ENCODE measurements at places on chromosomes 11 and 22.

- no peak for DNase-seq
Observed at GRCh38 chr11:82747471-82747870, 13.8 kb upstream of the FAM181B start.

DNA sequence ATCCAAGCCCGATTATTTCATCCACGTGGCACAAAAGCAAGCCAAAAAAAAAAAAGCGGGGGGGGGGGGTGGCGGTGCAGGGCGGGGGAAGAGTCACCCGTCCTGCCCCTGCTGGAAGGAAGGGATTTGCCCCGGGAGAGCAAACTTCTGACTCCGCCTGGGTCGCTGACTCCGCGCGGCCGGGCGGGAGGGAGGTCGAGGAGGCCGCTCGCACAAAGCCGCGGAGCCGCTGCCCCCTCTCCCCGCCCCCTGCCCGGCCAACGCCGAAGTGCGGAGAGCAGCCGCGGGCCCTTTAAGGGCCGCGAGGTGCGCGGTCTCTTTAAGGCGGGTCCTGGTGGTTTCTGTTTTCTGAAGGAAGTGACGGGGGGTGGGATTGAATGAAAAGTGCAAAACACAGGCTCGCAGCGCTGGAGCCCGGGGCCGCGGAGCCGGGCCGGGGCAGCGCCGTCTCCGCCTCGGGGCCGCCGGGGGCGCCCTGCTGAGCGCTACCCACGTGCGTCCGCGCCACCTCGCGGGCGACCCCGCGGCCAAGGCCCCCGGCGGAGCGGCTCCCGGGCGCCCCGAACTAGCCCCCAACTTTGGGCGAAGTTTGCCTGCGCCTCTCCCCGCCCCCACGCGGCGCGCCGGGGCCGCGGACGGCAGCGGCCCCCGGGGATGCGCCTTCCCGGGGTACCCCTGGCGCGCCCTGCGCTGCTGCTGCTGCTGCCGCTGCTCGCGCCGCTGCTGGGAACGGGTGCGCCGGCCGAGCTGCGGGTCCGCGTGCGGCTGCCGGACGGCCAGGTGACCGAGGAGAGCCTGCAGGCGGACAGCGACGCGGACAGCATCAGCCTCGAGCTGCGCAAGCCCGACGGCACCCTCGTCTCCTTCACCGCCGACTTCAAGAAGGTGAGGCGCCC is at the start of gene OAF:
Gene OAF (plus strand): TSS at position 407 of the 896 bp plus-strand sequence. CDS start 248 bp downstream, at position 655.
- peak; percentile 71 for DNase-seq

DNA sequence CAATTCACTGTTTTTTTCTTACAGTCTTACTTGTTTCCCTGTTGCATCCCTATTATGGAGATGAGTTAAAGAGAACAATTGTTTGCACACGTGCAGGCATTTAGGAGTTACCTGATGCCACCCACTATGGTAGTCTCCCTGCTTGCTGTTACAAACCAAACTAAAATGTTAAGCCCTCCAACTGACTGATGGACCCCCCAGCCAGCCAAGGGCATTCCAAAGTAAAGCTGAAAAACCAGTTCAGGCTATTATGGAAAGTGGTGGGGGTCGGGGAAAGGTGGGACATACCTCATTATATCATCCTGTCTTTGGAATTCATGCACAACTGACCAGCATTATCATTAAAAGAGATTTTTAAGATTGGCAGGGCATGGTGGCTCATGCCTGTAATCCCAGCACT is 47.0 kb upstream of the GNAZ start:
- no peak for DNase-seq

GRCh38 chr11:108875134-108875533 is 210.3 kb downstream of the DDX10 start:
- no peak for DNase-seq

GRCh38 chr11:46090375-46090774 is 30.9 kb downstream of the PHF21A start:
- no peak for DNase-seq

GRCh38 chr22:28574159-28574788 is 105.4 kb downstream of the TTC28 start:
- DNase-seq, result no peak

GRCh38 chr11:25183411-25183810 is 686.6 kb downstream of the LUZP2 start:
- no peak for DNase-seq

DNA sequence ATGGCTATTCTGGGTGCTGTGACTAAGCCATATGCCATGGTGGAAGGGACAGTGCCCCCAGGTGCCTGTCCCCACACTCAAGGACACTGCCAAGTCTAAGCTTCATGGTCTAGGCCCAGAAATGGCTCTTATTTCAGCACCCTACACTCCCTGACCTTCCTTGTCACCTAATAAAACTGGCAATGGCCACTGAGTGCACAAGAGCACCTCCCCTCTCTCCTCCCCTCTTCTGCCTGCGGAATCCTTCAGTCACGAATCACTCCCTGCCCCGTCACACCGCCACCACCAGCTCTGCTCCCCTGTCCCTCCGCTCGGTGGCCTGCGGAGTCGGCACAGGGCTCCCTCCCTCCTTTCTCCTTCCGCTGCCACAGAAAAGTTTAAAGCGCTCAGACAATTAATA is 19.0 kb upstream of the LMO1 start:
- DNase-seq, result no peak

DNA sequence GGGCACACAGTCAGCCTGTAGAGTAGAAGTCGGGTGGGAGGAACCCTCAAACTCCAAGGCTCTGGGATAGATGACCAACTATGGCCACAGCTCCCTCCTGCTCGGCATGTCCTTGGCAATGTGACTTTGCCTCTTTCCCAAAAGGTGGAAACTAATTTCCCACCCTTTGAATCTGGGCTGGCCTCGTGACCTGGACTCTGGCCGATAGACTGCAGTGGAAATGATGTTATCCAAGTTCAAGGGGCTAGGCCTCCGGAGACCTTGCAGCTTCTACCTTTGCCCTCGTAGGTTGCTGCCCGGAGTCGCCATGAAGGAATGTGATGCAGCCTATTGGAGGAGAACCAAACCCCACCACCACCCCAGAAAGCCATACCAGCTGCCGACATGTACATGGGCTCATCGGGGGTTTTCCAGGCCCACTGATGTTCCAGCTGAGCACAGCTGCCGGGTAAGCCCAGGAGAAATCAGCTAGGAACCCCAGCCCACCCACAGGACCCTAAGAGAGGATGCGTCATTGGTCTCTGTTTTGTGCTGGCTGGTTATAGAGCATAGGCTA is 30.4 kb downstream of the KCNJ4 start:
- DNase-seq, result no peak

DNA sequence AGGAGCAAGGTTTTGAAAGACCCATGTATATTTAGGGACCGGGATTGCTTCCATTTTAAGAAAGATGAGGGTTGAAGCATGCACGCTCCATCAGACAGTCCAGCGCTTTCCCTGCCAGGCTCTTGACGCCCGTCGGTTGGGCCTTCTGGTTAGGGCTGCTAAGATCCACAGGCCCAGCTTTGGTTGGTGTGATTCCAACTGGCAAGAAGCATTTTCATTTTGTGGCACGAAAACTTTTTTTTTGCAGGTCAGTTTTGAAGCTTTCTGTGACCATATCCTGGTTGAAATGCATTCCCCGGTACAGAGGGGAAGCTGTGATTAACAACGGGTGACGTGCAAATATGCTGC is 34.3 kb upstream of the MPPED1 start:
- no peak for DNase-seq

- no peak for DNase-seq
Observed at GRCh38 chr11:106959800-106960199, 58.5 kb downstream of the GUCY1A2 start.

- DNase-seq, result no peak
Observed at GRCh38 chr11:67639438-67639859, at the start of gene TBX10. TBX10 (minus strand) TSS chr11:67639763; CDS start chr11:67639472, 291 bp downstream.

- DNase-seq, result no peak
Observed at GRCh38 chr11:111808063-111808588, 41.9 kb upstream of the PPP2R1B start.

DNA sequence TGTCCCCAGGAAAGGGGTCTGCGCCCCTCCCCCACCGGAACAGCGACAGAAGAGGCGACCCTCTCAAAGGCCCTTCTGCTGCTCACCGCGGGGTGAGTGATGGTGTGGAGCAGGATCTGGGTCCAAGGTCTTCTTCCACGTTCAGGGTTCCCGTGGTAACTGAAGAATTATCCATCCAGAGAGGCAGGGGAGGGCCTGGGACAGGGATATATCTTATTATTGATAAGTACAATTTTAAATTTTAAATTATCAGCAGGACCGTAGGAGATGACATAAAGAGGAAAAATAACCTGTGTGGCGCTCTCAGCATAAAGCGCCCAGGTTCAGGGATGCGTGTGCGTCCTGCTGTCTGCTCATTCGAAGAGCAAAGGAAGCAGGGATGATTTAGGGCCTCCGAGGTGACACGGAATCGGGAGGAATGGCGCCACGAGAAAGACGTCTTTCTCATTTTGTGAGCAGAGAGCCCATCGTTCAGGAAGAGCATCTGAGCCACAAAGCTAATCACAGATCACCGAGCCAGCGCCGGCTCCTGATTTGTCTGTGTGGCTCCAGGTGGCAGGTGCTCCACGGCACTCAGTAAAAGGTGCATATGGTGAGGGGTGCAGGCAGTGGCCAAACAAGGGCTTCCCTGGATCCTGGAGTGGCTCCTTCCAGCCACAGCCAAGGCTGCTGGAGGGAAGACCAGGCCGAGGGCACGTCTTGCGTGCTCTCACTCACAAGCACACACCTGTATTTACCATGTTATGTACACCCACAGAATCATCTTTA is 19.3 kb downstream of the KRTAP5-5 start:
- DNase-seq, result no peak

DNA sequence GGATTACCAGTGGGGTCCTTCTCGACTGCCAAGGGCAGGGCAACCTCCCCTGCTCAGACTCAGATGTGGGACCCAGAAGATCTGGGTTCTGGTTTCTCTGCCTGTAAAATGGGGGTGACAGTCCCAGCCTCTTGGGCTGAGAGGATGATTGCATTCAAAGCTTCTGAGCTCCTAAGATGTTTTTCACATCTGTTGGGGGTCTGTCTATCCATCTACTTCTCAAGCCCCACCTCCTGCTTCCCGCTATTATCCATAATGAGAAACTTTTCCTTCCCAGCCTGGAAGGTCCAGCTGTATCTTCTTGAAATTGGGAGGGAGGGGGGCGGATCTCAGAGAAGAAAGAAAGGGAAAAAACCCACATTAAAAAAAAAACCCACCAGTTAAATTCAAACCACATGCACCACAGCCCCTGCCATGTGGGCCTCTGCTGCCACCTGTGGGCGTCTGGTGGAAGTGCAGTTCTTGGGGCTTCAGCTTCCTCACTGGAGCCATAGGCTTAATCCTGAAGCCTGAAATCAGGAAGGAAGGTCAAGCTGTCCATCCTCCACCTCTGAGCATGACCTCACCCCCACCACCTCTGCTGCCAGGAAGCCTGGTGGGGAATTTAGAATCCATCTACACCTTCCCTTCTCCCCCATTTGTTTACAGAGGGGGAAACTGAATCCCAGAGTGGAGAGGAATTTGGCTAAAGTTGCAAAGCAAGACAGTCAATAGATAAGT is 27.3 kb downstream of the ARHGEF17 start:
- DNase-seq, result peak; percentile 74

DNA sequence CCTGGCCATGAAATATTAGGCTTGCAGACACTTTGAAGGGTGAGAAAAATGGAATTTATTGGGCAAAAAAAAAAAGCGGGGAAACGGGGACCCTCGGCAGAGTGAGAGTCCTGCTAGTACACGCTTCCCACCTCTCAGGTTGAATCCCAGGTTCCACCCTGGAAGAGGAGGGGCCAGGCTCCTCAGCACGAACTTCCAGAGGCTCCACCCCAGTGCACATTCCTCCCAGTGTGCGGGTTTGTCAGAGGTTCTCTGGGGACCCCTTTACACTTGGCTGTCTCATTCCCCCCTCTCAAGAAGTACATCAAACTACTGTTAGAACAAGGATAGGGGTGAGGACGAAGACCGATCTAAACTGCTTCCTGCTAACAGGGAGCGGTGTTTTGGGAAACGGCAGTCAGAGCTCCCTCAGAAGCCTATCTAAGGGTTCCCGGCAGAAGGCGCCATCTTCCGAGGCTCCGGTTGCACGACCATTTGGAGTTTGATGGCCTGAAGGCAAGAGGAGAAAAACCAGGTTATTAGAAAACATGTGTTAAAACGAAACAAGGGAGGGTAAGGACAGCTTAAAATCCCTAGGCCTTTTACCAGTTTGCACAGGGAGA is 27.5 kb downstream of the FOLR3 start:
- no peak for DNase-seq

- DNase-seq, result no peak
Observed at GRCh38 chr11:61635787-61636186, 44.4 kb upstream of the DAGLA start.

GRCh38 chr22:35612903-35613302 is 4.2 kb downstream of the MB start:
- no peak for DNase-seq

- no peak for DNase-seq
Observed at GRCh38 chr11:94883878-94884277, 89.5 kb downstream of the CWC15 start.

DNA sequence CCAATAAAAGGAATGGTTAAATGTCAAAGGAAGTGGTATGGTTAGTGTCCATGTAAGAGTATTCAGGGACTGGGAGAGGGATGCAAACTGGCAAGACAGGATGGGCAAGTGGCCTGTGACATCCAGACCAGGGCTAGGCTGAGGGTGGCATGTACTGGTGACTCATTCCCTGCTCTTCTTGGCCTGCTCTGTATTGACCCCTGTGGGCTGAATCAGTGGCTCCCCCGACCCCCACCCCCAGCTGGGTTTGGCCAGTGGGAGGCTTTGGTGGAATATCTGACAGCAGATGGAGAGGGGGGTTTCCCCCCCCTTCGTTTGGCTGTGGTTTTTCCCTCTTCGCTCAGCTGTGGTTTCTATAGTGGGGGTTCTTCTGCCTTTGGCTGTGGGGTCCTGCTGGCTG is 87.7 kb downstream of the CSNK2A3 start:
- peak; percentile 40 for DNase-seq

- DNase-seq, result no peak
Observed at GRCh38 chr11:27281276-27281675, 81.7 kb downstream of the CCDC34 start.

- no peak for DNase-seq
Observed at GRCh38 chr11:65592858-65593517, 2.6 kb downstream of the KCNK7 start.

DNA sequence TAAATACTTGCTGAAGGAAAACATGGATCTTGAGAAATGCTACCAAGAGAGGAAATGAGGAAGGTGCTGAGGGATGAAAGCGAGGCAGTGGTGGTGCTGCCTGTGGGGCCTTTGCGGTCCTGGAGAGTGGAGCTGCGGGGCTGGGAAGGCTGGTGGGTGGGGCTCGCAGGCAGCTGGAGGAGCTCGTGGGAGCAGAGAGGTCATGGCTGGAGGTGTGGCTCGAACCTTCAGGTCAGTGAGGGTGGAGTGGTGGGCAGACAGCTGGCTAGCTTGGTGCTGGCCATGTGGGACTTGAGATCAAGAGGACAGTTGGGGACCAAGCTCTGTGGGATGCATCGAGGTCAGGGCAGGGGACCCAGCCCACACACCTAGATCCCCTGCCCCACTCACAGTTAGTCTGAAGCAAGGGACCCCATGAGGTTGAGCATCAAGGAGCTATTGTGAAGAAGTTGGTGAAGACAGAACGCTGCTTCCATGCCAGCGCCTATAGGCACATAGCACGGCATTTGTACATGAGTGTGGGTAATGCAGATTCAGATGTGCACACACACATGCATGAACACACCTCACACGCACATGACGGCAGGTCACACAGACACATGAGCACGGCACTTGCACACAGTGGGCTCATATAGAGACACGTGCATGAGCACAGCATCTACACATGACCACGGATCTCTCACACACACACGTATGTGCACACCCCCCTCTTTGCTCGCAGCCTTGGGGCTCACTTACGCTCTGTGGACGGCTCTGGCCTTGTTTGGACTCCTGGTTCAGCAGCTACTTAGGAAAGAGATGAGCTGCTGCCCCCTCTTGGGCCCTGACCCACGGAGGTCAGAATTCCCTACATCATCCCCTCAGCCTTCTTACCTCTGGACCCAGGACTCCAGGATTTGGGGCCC is 30.4 kb downstream of the SHANK3 start:
- DNase-seq, result no peak

- DNase-seq, result peak; percentile 83
Observed at GRCh38 chr11:118406599-118407166, 5.3 kb downstream of the ATP5MG start.

Measured in LHCN-M2 (cell line).